CD8-positive, alpha-beta T cell (primary cell): ENCODE measurements at places on chromosomes 7 and 10.
A peak's percentile ranks its signal among the peaks of the same experiment; 100 is the strongest.

DNA sequence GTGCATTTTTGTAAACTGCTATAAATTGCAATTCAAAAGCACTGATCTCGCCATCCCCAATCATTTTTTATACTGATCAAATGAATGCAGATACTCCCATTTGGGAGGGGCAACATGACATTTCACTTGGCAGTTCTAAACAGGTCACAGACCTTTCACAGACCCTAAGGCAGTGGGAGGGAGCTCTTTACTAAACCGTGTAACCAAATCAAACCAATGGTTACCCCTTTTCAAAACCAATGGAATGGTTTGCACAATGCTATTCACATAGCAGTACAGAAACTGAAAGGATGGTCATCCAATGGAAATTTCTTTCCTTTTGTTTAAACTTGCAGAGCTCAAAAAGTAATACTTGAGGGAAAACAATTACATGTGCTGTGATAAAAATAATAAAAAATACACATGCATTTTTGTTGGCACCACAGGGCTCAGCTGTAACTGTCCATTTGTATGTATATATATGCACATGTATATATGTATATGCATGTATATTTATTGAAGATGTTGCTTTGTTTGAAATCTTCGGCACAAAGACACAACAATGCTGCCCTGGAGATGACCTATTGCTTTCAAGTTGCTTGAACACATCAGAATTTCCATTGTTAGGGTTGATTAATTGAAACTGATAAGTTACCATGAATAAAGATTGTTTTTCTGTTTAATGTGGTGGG, 14.0 kb downstream of the PTF1A start:
- DNase-seq, result no peak

GRCh38 chr7:45598886-45599520, 24.8 kb downstream of the ADCY1 start:
- no peak for DNase-seq

DNA sequence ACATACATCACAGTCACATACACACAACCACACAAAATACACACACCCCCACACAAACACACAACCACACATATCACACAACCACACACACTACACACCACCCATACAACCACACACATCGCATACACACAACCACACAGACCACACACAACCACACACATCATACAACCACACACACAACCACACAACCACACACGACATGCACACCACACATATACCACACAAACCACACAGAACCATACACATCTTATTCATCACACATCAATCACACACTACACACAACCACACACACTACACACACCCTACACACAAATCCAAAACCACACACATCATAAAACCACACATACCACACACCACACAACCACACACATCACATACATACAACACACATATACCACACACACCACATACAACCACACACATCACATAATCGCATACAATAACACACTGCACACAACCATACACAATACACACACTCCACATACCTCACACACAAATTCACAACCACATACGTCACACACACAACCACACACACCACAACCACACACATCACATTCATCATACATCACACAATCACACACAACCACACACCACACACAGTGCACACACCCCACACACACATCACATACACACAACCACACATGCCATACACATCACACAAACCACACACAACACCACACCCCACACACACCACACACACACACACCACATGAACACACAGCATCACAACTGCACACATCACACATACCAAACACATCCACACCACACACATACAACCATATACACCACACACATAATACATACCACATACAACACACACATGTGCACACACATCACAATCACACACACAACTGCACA, 30.4 kb downstream of the GPRIN2 start:
- no peak for DNase-seq

DNA sequence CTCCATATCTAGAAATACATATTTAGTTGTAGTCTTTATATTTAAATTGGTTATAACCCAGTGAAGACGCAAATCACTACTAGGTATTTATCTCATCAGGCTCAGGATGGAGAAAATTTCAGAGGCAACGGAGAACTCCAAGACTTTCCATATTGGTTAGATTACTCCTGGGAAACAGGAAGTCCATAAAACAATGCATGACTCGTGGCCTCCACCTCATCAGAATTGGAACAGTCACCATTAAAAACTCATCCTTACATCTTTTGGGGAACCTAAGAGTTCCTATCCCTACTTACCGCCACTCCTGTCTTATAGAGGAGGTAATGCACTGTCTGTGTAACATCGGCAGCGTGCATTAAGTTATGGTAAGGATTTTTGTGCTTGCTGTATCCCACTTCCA, 177.6 kb downstream of the PPP1R17 start:
- DNase-seq, result no peak

DNA sequence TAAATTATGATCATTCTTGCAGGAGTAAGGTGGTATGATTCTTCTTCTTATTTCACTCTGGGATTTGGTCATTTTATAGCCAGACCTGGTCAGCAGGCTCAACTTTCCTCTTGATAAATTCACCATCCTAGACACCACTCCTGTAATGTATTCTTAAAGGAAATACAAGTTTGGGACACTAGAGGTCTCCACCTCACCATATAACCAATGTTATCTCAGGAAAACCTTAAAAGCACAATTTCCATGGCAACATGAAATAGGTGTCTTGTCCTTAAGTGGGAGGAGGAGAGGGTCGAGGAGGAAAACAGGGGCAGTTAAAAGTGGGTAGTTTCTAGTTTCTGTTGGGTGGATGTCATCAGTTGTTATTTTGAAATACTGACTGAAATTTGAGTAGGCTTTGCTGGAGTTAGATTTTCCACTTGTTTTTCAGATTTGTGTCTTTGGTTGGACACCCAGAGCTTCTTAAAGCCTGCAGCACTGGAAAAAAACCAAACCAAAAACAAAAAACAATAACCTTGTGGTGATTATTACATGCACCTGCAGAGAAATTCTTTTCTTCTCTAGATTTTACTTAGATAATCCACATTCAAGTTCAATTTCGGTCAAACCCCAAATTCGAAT, 163.1 kb downstream of the PRKCQ start:
- DNase-seq, result no peak

GRCh38 chr7:129947049-129947448, 5.7 kb downstream of the UBE2H start:
- no peak for DNase-seq

DNA sequence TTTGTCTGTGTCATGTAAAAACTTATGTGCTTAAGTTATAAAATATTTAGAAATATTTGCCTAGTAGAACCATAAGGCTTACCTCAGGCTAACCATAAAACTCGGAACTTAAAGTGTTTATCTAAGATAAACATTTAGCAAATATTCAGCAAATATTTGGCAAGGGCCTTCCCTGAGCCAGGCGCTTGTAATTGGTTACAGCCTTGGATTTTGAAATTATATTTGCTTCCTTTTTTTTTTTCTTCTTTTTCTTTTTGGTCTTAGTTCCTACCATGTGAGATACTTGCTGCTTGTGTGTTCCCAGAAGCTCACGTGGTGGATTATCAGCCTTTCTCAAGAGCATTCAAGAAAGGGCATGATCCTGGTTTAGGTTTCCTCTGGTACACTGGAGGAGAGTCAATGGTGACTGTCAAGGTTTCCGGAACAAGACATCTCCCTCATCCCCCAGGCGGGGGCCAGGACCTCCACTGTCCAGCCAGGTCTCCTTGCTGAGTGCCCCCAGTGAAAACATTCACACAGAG, 5.2 kb upstream of the BRI3 start:
- DNase-seq, result no peak

DNA sequence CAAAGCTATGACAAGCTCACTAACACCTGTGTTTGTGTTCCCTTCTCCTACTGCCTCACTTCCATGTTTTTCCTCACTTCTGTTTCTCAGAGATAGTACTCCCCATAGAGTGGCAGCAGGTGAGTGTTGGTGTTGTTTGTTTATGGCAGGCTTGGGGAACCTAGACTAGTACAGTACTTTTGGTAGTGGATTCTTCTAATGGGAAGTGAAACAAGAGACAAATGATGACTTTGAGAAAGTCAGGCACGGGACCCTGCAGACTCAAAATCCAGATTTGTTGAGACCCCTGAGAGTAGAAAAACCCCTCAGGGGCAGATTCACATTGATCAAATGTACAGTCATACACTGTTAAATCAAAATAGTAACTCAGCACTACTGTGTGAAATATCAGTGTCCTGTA, 6.4 kb upstream of the CFAP69 start:
- no peak for DNase-seq

GRCh38 chr7:14446829-14447228, 455.7 kb downstream of the DGKB start:
- no peak for DNase-seq

DNA sequence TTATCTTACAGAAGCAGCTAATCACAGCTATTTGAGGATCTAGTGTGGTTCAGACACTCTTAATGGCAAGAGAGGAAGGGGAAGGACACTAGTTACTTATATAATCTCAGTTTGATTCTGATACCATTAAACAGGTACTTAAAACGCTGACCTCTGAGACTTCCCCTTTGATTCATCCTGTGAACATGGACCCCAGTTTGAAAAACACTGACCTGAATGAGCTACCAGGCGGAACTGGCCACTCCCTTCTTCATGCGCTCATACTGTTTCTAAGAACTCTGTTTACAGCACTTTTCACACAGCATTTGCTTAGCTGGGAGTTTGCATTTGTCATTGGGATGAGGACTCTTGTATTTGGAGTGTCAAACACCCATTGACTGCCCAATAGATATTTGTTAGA, 45.7 kb downstream of the BEND7 start:
- DNase-seq, result no peak

- no peak for DNase-seq
Measured at GRCh38 chr7:37675749-37676148, 7.8 kb upstream of the GPR141 start.

DNA sequence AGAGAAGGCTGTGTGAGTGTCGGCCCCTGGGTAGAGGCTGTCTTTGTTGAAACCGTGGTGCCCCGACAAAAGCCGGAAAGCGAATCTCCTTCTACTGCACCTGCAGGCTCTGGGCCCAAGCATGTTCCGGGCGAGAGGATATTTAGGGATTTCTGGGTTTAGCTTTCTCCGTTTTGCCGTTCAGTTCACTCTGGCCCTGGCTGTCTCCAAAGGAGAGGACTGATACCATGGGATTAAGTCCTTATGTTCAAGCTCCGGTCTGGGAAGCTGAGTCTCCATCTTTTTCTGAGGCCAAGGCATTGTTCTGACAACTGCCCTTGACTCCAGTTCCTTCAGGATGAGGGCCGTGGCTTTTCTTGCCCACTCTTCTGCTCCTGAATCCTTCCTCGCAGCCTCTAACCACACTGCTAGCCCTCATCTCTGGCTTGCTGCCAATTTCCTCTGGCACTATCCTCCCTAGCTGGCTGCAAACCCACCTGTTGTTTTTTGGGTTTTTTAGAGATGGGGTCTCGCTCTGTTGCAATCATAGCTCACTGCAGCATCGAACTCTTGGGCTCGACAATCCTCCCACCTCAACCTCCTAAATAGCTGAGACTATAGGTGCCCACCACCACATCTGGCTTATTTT, 206.8 kb downstream of the SKIDA1 start:
- DNase-seq, result no peak

GRCh38 chr7:42940985-42941847, 9.0 kb downstream of the MRPL32 start:
- peak; percentile 53 for DNase-seq

- no peak for DNase-seq
Measured at GRCh38 chr10:95306851-95307250, 16.0 kb upstream of the PDLIM1 start.

- no peak for DNase-seq
Measured at GRCh38 chr7:136194878-136195277, 217.7 kb upstream of the MTPN start.

DNA sequence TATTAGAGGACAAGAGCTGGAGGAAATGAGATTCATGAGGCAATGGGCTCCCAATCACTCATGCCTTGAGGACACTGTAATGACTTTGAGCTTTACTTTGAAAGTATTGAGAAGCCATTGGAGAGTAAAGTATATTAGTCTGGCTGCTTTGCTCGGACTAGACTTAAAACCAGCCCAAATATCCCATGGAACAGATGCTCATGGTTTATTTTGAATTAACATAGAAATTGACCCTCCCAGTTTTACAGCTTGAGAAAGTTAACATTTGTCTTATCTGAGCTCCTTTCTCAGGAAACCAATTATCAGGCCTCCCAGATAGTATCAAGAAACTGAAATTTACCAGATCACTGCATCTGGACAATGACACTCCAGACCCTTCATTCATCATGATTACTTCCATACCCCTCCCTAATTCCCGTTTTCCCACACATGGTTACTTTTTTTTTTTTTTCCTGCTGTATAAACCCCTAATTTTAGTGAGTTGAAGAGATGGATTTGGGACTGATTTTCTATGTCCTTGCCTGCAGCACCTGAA, 270.8 kb upstream of the SMIM30 start:
- DNase-seq, result no peak

- DNase-seq, result no peak
Measured at GRCh38 chr7:50276483-50276882, 28.0 kb upstream of the IKZF1 start.

DNA sequence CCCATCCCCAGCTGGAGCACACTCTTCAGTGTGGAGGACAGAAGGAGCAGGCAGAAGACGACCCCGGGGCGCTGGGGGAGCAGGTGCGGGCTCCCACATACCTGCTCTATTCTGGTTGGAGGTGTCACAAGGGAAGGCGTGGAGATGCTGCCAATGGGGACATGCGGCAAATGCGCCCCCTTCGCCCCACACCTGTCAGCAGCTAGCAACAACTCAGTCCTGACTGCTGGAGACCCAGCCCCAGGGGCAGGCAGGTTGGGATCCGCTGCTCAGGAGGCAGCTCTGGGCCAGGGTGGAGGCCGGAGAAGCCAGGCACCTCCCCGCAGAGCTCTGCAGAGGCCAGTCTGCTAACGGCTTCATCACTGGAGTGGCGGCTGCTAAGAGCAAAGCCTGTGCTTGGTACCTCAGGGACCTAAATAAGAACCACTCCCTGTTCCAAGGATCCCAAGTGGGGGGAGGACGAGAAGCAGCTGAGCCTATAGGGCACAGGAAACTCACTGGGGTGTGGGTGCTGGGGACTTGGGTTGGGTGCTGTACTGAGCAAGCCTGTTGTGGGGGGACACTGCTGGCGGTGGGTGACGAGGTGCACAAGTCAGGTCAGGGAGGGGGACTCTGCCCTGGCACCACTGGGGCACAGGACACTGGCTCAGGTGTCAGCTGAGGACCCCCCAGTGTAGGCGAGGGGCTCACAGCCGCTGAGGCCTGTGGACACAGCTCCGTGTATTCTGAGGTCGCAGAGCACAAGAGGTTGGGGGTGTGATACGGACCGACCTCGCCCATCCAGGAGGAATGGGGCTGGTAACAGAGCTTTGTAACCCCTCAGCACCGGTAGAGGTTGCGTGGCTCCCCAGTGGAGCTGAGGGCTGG, 19.2 kb upstream of the GPR146 start:
- no peak for DNase-seq

GRCh38 chr7:155789001-155789725, 23.1 kb downstream of the SHH start:
- no peak for DNase-seq

GRCh38 chr10:71600849-71601248, 118.7 kb downstream of the C10orf105 start:
- DNase-seq, result no peak

GRCh38 chr10:101887775-101888174, 44.2 kb upstream of the KCNIP2 start:
- no peak for DNase-seq

- DNase-seq, result no peak
Measured at GRCh38 chr7:4015996-4016395, 666.1 kb upstream of the FOXK1 start.
